Hematopoietic multipotent progenitor cell treated with erythropoietin and hydrocortisone succinate and interleukin-3 and kit ligand, for 6 days (in vitro differentiated cells): ENCODE measurements at places on chromosomes 7 and 10.

DNA sequence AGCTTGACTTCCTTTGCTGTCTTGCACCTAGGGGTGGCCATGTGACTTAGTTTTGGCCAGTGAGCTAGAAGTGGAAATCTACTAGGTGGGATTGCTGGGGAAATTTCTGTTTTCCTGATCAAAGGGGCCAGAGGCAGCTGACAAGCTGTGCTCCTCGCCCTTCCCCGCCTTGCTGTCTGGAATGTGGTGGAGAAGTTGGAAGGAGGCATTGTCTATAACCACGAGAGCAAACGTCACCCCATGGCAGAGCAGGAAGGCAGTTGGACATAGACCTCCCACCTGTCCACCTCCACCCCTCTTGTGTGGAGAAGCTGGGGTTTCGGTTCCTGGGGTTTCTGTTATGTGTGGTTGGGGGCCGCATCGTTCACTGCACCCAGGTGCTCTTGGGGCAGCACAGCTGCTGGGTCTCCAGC is 7.3 kb downstream of the SFRP5 start:
- no peak for DNase-seq

DNA sequence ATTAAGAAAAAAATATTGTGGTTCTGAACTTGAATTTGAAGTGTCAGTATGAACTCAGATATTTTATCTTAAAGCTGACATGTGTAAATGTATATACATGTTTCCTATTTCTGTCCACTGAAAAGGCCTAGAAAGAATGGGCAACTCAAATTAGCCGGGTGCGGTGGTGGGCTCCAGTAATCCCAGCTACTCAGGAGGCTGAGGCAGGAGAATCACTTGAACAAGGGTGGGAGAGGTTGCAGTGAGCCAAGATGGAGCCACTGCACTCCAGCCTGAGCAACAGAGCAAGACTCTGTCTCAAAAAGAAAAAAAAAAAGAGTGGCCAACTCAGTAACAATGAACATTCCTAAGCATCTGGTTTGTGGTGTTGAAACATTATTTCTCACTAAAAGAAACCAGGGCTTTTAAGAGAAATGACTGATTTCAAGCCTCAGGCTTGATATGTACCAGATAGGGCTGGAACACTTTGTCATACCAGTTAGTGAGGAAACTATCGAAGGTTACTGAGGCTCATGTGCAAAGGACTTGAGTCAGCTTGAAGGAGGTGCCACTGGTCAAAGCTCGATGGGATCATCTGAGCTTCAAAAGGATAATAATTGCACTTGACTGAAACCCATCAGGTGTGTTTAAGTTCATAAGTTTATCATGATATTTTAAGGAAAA is 40.5 kb downstream of the AOAH start:
- no peak for DNase-seq

DNA sequence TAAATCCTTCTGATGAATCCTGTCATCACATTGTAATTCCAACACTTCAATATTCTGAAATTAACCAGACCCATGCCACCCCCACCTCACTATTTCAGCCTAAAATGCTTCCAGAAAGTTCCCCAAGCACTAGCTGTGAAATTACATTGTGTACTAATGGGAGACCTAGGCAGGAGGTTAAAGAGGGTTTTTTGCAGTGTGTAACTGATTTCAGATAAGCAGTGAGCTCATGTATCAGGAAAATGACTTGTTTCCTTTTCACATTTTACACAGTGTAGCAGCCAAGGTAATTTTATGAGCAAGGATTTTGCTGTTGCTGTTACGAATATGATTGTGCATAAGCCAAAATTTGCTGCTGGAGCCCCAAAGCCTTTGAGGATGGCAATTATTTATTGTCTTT is 129.0 kb downstream of the INHBA start:
- no peak for DNase-seq

- no peak for DNase-seq
These were observed 34.3 kb downstream of the FAM204A start for GRCh38 chr10:118307859-118308258.

DNA sequence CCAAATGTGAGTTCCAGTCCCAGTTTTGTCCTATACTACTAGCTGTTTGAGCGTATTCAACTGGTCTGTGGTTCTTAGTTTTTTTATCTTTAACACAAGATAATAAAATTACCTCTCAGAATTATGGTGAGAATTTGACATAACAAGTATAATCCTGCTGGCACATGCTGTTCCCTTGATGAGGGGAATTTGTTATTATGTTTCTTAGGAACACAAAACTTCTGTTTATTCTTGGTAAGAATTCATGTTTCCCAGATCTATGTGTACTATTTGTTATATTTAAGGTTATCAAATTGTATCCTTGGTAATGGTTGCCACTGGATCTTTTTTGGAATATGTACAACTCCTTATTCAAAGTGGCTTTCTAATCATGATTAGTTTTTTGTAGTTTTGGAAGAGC is 335.6 kb downstream of the ADK start:
- DNase-seq = no peak

DNA sequence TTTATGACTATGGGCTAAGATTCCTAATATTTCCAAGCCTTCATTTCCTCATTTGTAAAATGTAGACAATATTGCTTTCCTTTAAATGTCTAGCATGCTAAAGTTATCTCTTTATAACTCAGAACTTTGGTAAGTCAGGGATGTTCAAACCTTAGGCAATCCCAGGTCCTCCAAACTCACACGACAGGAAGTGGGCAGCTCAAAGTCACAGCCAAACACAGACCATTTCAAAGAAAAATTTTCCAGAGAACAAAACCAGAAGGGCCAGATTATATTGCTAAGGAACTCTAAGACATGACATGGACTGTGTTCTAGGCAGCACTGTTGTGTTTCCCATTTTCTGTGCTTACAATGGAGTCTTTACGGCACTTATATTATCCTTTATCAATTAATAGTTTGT is 87.8 kb upstream of the DYNC1I1 start:
- peak; percentile 3 for DNase-seq

GRCh38 chr10:89153116-89153515 is 54.0 kb downstream of the CH25H start:
- no peak for DNase-seq

- DNase-seq = no peak
These were observed 81.4 kb downstream of the ATXN7L1 start for GRCh38 chr7:105794741-105795729.

DNA sequence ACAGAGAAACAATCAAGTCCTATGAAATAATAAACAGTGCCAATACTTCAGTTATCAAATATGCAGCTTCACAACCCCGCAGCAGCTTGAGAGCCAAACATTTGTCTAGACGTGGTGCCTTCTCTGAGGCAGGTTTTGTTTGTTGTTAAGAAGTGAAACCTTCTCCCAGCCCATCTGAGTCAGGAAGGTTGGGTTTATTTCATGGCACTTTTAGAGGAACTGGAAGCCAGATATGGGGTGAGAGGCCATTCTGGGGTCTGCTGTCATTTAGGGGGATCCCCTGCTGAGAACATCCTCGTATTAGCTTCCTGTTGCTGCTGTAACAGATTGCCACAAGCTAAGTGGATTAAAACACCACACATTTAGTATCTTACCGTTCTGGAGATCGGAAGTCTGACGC is 113.6 kb downstream of the GRK5 start:
- no peak for DNase-seq

DNA sequence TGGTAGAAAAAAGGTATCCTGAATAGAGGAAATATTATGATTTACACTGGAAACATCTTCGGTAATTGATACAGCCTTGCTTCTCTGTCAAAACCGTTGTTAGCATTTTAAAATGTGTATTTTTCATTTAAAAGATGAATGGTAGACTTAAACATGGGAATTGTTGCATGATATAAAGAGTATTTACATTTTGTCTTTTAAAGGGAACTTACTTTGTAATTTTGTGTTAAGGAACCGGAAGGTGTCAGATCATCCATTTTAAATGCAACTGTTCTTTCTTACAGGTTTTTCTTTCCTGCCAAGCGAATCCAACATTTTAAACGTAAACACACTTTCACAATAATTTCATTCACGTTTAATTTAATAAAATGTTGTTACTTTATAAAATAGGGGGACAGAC is 1.8 kb upstream of the IGF2BP3 start:
- DNase-seq = no peak

DNA sequence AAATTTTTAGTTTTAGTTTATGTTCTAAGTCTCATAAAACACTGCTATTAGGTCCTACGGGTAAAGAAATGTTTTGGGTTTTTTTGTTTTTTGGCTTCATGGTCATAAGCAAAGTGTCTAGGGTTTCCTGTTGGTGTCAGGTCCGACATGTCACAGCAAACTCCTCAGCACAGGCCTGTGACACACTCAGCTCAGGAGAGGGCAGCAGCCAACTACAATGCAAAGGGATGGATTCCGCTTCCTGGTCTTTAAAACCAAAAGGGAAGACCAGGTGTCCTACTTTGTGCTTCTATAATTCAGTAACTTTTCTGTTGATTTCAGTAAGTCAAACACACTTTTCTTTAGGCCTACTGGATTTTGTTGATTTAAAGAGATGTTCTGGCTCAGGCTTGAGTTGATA is 83.8 kb upstream of the MACROH2A2 start:
- DNase-seq = no peak

- DNase-seq = no peak
These were observed 207.6 kb upstream of the TMEM72 start for GRCh38 chr10:44703241-44704155.

DNA sequence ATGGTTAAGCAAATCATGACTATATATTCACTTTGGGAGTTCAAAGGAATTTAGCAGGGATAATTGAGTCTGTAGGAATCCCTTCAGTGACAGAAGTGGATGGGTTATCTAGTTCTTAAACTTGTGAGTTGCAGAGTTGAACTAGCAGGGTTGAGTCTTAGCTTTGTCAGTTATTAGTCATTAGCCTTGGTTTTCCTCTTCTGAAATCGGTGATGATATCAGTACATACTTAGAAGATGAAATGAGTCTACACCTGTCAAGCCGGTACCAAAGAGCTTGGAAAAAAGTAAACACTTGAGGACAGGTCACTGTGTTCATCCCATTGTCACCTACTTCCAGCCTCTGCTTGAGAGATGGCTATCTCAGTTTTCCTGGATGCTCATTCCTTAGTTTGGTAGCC is 73.5 kb downstream of the BUB3 start:
- no peak for DNase-seq

DNA sequence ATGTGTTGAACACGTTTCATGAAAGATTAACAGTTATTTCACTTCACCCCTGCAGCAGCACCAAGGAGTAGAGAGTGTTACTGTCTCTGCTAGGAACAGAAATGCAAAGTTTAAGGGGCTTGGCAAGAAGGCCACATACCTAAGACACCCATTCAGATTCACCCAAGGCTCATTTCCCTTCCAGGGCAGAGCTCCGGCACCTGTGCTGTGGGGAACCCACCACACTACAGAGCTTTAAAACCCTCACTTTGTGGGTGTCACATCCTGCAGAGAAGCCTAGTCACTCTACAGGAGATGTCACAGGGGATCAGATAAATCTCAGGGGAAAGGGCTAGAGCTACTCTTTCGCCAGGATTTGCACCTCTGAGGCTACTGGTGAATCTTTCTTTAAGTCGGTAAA is 176.1 kb upstream of the KLF6 start:
- no peak for DNase-seq

GRCh38 chr10:77974396-77975074 is 48.0 kb upstream of the DLG5 start:
- peak; percentile 62 for DNase-seq

- DNase-seq = peak; percentile 61
These were observed 153.7 kb downstream of the CDK14 start for GRCh38 chr7:90749774-90750173.

DNA sequence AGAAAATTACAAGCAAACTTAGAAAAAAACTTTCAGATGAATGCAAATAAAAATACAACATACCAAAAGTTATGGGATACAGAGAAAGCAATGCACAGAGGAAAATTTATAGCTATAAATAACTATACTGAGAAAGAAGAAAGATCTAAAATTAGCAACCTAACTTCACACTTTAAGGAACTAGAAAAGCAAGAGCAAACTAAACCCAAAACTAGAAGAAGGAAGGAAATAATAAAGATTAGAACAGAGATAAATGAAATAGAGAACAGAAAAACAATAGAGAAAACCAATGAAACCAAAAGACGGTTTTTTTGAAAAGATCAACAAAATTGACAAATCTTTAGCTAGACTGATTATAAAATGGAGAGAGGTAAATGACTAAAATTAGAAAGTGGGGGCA is 9.6 kb upstream of the STRA8 start:
- peak; percentile 27 for DNase-seq
